ENCODE measurements at places on chromosomes 3 and 15. TPM values are rescaled to one million over a fixed set of nuclear protein-coding genes. Genes with fewer than 3 reads are reported as not detected.

GUCA1C gene
- total RNA-seq, result not detected

CACNA2D2 gene
- 6.2 TPM for total RNA-seq

HHLA2 gene
- not detected for total RNA-seq

- peak; percentile 93 for DNase-seq
- H3K27ac ChIP-seq, result peak overlapping the region; percentile 67
- H3K4me3 ChIP-seq, result peak overlapping the region; percentile 67
- H3K36me3 ChIP-seq, result no peaks in the 10 kb centered on the region
Observed at GRCh38 chr15:93087825-93088199, 1.2 kb downstream of the RGMA start.

DNA sequence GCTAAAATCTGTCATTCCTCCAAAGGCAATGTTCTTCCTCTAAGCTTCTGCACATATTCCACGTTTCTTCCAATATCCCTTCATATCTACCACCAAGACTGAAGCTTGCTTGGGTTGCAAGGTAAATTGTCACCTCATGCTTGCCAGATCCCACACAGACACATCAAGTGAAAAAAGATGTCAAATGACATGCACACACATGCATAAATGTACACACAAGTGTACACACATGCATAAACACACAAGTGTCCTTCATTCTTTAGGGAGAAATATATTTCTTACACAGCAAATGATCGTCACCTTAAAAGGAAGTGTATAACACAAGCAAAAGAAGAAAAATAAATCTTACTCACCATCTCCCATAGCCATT is 59.4 kb downstream of the CLASP2 start:
- peak overlapping the region; percentile 75 for H3K27ac ChIP-seq
- H3K27me3 ChIP-seq, result no peaks in the 10 kb centered on the region
- peak overlapping the region; percentile 53 for H3K4me3 ChIP-seq

DNA sequence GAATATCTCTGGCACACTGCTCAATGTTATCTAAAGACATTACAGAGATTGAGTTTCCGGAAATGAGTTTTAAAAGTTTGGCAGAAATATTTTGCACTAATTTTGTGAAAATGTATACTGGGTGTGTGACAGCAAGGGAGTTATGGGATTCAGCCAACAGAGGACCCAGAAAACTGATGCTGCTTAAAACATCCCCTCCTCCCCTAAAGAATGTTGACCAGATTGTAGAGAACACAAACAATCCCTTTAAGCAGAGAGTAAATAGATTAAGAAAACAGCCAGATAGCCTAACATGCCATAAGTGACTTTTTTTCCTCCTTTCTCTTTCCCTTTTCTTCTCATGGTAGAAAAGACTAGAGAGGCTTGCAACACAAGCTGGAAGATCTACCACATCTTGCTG is 928.0 kb upstream of the ALCAM start:
- H3K27me3 ChIP-seq, result no peaks in the 10 kb centered on the region
- no peaks in the 10 kb centered on the region for H3K36me3 ChIP-seq
- H3K4me3 ChIP-seq, result no peak overlapping the region
- peaks cover 7% of the 10 kb centered on the region for H3K4me1 ChIP-seq
- no peak overlapping the region for H3K27ac ChIP-seq

GRCh38 chr3:184466413-184466960 is 86.6 kb downstream of the CHRD start:
- peak; percentile 72 for DNase-seq
- H3K27me3 ChIP-seq, result no peaks in the 10 kb centered on the region
- no peak overlapping the region for H3K4me3 ChIP-seq

GRCh38 chr3:106326941-106327695 is 458.3 kb upstream of the CBLB start:
- H3K27ac ChIP-seq, result no peak overlapping the region
- H3K36me3 ChIP-seq, result no peaks in the 10 kb centered on the region
- H3K4me3 ChIP-seq, result no peak overlapping the region

GRCh38 chr15:38041576-38041975 is 107.1 kb downstream of the TMCO5A start:
- DNase-seq, result no peak
- H3K36me3 ChIP-seq, result no peaks in the 10 kb centered on the region
- H3K27me3 ChIP-seq, result no peaks in the 10 kb centered on the region
- H3K27ac ChIP-seq, result no peak overlapping the region
- H3K4me1 ChIP-seq, result peaks cover 7% of the 10 kb centered on the region
- H3K4me3 ChIP-seq, result no peak overlapping the region

DNA sequence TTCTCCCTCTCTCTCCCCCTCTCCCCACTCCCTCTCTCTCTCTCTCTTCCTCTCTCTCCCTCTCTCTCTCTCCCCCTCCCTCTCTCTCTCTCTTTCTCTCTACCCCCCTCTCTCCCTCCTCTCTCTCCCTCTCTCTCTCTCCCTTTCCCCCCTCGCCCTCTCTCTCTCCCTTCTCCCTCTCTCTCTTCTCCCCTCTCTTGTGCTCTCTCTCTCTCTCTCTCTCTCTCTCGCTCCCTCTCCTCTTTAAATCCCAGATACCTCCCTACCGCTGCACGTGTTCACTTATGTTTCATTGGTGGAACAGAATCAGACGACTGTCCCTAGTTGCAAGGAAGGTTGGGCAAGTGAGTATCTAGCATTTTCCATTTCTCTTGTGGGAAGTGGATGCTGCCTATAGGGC is 166.5 kb downstream of the EBLN2 start:
- no peaks in the 10 kb centered on the region for H3K27me3 ChIP-seq
- no peak overlapping the region for H3K27ac ChIP-seq
- H3K4me1 ChIP-seq, result no peaks in the 10 kb centered on the region

All from right atrium auricular region (tissue), 2 donors.